ENCODE measurements at places on chromosomes 5 and 9.

GRCh38 chr5:168765551-168766425 lies 186.6 kb upstream of the PANK3 start:
- DNase-seq, result no peak

GRCh38 chr9:70134360-70134759 lies 90.7 kb downstream of the MAMDC2 start:
- DNase-seq, result no peak

DNA sequence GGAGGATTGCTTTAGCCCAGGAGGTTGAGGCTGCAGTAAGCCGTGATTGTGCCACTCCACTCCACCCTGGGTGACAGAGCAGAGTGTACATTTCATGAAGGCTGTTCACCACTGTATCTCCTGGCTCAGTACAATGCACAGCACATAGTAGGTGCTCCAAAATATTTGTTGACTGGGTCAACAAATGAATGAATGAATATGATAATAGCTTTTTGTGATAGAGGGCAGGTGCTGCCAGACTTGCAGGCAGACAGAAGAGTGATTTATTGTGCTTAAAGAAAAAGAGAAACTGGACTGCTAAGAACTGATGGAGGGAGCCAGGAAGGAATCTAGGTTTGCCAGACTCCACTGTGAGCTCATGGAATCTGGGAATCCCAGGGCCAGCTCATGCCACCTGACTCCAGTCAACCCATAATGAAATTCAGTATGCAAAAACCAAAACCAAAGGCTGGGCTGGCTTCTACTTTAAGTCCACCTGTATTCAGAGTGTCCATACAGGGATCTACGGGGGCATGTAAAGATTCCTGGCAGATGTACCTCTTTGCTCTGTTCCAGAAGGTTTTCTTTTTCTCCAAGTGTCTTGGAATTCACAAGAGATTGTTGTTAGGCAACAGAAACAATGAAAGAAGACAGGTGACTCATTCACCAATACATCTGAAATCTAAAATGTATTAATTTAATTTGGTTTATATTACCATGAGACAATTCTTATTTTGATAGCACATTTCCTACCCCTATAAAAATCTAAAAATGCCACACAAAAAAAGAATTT lies 15.5 kb upstream of the CTNNA1 start:
- DNase-seq, result no peak

GRCh38 chr9:8963885-8964284 lies 1164.3 kb upstream of the DMAC1 start:
- no peak for DNase-seq

DNA sequence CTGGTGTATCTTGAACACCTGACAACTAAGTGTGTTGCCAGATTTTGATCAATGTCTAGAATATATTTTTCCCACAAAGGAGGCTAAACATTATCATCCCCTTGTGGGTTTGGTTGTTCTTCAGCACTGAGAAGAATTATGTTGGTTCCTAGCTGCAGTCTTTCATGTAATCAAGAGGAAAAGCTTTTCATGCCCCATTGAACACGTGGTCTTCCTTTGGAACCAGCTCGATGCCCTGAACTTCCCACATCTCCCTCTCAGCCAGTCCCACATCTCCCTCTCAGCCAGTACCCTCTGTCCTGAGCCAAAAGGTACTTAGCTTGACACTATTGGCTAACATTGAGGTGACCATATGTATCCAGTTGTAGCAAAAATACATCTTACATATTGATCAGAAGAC lies 36.7 kb upstream of the ZSWIM6 start:
- DNase-seq, result no peak

DNA sequence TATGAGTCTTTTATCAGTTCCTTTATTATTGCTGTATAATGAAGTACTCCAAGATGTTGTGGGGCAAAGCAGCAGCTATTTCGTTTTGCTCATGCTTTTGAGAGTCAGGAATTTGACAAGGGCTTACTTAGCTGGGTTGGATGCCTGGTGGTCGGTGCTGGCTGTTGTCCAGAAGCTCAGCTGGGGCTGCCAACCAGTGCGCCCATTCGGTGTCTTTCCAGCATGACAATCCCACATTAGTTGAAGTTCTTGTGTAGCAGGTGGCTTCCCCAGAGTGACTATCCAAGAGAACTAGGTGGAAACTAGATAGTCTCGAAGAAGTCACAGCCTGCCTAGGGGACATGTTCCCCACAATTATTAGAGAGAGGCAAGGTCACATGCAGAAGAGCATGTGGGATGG lies 3.4 kb upstream of the FLT4 start:
- DNase-seq, result no peak

- no peak for DNase-seq
These were observed 76.3 kb downstream of the GABRA1 start for GRCh38 chr5:161924270-161924669.

- DNase-seq, result no peak
These were observed 21.4 kb downstream of the SLC22A4 start for GRCh38 chr5:132315529-132316067.

- no peak for DNase-seq
These were observed 5.2 kb upstream of the RPL26L1 start for GRCh38 chr5:172953776-172954675.

- no peak for DNase-seq
These were observed 4.1 kb downstream of the AKNA start for GRCh38 chr9:114383521-114384231.

DNA sequence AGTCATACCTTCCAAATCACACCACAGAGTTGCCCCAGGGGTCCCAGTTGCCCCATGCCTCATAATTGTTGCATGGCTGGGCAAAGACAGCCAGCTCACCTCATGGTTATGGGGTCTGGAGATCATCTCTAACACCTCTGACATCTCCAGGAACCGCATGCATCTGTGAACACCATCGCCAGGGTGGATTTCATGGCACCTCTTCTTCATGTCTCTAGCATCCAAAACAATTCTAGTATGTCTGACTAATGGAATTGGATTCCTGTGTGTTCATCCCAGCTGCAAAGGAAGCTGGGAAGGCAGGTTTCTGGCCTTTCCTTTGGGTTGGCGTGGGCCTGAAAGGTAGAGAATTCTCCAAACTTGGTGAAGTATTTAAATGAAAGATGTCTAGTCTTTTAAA lies 122.3 kb upstream of the ABCA1 start:
- no peak for DNase-seq

DNA sequence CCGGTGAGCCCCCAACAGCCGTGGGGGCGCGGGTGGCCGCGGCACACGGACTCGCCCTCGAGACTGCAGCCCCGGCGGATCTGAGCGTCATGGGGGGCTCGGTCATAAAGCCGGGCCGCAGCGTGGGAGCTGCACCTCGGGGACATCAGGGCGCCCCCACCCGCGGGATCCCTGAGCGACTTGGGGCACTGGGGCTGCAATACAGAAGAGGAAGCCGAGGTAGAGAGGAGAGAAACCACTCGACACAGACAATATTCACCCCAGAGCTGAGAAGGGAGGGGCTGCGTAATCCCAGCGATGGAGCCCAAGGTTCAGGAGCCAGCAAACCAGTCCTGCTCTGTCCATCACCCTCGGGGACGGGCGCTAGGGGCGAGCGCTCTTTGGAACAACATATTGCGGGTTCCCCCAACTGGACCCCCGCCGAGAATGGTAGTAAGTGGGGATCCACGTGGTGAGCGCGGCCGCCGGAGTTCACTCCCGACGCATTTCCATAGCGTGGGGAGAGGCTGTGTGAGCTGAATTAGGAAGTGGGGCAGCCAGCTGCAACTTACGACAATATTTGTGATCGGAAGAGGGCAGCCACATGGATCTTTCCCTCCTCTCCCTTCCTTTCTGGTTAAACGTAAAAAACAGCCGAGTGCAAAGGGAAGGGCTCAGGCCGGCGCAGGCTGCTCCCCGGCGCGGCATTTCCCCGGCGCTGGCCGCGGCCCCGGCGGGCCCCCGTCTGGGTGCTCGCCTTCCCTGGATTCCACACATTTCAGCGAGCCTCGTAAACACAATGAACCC lies 9.9 kb downstream of the PTCH1 start:
- no peak for DNase-seq

GRCh38 chr9:14428781-14429230 lies 114.9 kb upstream of the NFIB start:
- DNase-seq, result no peak

- no peak for DNase-seq
These were observed at the start of gene SHISAL2B for GRCh38 chr5:64690417-64691151. SHISAL2B (plus strand) TSS chr5:64690503; CDS start chr5:64690624, 121 bp downstream.

DNA sequence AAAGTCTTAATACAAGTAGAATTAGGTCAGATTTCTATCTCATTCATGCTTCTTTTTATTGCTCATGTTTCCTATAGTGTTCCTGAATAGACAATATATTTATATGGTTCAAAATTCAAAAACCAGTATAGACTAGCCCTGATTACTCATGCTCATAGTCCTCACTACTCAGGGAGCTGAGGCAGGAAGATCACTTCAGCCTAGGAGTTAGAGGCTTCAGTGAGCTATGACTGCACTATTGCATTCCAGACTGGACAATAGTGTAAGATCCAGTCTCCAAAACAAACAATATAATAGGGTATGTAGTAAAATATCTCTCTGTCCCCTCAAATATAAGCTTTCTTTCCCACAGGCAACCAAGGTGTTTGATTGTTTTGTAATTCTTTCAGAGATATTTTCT lies 2.4 kb downstream of the ANKRD31 start:
- no peak for DNase-seq

- DNase-seq, result no peak
These were observed 7.8 kb downstream of the NOL6 start for GRCh38 chr9:33465596-33466564.

DNA sequence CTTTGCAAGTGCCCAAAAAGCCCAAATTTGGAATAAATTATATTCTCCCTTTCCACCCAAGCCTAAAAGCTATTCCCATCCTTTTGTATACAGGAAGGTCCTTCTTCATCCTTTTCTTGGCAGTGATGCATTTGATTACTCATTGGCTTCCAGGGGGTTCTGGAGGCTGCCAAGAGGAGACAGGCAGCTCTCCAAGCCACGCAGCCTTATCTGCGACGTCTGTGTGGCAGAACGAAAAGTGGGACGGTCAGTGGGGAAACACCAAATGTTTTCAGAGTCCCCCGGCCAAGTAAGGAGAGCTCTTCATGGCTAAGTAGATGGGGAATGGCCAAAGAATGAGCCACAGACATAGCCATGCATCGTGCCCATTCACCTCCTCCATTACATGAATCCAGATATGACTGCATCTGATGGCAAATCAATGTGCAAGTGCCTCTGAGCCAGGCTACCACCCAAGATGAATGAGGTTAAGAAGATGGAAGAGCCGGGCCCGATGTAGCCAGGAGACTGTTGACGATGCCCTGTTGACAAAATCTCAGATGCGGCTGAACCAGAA lies 12.1 kb downstream of the ADAM19 start:
- DNase-seq, result no peak

DNA sequence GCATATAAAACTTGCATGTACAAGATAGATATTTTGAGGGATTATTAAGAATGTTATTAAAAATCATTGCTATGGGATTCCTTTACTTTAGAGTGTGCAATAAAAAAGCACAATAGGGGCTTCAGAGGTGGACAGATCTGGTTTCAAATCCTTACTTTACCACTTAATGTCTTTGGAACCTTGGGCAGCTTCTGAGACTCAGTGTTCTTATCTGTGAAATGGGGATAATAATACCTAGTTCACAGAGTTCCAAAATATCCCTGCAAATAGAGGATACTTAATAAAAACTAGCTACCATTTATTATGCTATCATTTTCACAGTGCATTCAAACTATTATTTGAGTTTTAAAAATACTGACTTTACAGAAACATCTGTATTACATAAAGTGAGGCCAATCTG lies 23.3 kb upstream of the PANK3 start:
- no peak for DNase-seq

- DNase-seq, result no peak
These were observed 46.5 kb downstream of the SLC44A1 start for GRCh38 chr9:105290954-105291353.

- DNase-seq, result no peak
These were observed 19.4 kb downstream of the CSF1R start for GRCh38 chr5:150066901-150067396.

- no peak for DNase-seq
These were observed 43.4 kb upstream of the SH3PXD2B start for GRCh38 chr5:172497591-172498255.

GRCh38 chr5:31886206-31886605 lies 247.3 kb downstream of the PDZD2 start:
- no peak for DNase-seq

DNA sequence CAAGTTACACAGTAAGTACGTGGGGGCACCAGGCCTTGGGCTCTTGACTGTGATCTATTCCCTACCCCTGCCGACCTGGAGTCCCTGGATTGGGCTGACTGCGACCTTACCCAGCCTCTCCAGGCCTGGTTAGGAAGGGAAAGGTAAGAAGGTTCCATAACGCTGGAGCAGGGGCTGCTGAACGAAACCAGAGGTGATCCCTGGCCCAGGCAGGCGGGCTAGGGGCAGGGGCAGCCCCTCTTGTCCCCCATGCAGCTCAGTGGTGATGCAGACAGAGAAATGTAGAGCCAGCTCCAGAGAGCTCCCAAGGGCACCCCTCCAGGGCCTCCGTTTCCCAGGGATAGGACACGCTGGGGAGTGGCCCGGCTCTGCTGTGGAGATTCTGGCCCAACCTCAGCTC lies 14.1 kb downstream of the PRRX2 start:
- no peak for DNase-seq

DNA sequence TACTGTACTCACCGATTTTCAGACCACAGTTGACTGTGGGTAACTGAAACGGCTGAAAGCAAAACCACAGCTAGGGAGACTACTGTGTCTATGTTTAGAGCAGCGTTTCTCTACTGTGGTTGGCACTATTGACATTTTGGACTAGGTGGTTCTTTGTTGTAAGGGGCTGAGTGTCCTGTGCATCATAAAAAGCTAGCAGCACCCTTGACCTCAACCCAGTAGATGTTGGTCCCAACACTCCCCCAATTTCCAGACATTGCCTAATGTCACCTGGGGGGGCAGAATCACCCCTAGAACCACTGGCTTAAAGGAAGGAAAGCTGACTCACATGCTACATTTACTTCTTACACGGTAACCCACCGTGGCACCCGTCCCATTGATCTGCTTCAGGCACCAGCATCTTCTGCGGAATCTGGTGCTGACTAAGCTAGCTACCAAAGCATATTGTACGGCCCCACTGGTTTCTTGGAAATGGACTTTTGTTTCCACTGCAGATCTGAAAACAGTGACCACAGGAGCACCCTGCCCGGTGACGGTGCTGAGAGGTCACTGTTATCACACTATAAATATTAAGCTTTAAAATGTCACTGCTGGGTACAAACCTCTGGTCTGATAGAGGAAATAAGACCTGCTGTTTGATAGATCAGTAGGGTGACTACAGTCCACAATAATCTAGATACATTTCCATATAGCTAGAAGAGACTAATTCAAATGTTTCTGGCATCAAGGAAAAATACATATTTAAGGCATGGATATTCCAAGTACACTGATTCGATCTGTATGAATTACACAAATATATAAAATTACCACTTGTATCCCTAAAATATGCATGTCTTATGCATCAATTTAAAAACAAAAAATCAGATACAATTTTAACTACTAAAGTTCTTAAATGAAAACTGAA lies 151.4 kb downstream of the HSD17B3 start:
- peak; percentile 23 for DNase-seq

All from GM18507 (cell line).